ENCODE measurements at places on chromosomes 2 and 18.
A peak's percentile ranks its signal among the peaks of the same experiment; 100 is the strongest.

- DNase-seq: no peak
Observed at GRCh38 chr2:54038835-54039234, 68.0 kb upstream of the PSME4 start.

DNA sequence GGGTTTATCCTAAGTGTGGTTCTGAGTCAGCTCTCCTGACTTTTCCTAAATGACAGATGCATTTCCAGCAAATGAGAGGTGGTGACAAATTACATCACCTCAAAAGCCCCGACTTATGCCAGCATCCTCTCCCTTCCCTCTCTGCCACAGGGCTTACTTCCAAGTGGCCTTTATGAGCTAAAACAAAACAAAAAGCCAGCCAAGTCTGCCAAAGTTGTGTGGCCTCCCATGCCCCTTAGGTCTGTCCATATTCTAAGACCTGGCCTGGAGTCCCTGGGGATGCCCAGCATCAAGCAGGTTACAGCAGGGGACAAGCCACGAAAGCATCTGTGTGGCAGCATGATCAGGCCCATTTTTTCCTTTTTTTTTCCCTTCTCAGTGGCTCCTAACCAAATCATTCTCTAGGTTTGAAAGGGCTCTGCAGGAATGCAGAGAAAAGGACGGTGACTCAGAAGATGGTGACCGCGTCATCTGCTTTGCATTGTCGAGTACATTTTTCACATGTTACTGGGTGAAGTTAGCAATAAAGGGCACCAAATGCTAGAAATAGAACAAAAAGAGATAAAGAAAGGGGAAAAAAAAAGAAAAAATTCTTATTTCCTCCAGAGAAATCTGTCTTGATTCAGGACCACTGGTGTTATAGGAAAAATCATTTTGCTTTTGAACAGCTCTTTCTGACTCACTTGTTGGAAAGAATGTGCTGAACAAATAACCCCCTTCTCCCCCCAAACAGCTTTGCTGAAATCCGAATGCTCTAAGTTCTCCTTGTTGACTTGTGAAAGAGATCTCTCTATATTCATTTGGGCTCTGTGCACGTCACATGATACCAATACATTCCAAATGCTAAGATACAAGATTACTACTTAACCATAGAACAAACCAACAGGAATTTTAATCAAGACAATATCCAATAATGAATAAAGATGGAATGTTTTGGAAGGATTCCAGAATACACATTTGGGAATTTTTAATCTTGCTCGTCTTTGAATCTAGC, 178.7 kb downstream of the EN1 start:
- DNase-seq: no peak

DNA sequence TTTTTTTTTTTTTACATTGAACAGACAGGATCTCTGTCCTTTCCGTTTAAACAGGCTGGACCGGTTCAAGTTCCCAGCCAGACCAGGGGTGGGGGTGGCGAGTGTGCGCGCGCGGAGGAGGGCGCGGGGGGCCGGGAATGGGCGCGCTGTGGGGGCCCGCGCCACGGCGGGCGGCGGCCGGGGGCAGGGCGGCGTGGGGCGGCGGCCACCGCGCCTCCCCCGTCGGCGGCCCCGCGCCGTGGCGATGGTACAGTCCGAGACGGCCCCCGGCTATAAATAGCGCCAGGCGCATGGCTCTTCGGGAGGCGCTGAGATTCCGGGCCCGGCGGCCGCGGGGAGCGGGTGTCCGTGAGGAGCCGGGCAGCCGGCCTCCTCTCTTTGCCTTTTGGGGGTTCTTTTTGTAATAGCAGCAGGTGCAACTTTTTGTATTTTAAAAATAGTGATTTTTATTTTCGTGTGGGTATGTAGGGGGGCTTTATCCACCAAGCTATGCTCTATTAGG, 430 bp upstream of the CELF4 start:
- DNase-seq: peak; percentile 78

GRCh38 chr2:43482961-43483360, 112.9 kb downstream of the THADA start:
- DNase-seq: no peak

DNA sequence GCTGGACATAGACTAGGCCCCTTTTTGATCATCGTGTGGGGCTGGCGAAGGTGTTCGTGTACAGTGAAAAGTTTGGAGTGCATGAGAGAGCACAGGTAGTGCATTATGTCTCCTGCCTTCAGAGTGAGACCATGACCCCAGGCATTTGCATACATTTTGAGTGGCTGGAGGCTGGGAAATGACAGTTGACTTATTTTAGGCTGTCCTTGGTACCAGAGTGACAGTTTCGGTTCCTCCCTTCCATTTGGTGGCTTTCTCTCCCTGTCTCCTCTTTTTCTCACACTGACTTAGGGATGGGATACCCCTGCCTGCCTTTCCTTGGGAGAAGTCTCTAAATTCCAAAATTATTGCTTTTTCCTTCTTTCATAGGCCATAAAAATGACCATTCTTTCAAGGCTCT, 20.1 kb downstream of the SERPINB12 start:
- DNase-seq: no peak

DNA sequence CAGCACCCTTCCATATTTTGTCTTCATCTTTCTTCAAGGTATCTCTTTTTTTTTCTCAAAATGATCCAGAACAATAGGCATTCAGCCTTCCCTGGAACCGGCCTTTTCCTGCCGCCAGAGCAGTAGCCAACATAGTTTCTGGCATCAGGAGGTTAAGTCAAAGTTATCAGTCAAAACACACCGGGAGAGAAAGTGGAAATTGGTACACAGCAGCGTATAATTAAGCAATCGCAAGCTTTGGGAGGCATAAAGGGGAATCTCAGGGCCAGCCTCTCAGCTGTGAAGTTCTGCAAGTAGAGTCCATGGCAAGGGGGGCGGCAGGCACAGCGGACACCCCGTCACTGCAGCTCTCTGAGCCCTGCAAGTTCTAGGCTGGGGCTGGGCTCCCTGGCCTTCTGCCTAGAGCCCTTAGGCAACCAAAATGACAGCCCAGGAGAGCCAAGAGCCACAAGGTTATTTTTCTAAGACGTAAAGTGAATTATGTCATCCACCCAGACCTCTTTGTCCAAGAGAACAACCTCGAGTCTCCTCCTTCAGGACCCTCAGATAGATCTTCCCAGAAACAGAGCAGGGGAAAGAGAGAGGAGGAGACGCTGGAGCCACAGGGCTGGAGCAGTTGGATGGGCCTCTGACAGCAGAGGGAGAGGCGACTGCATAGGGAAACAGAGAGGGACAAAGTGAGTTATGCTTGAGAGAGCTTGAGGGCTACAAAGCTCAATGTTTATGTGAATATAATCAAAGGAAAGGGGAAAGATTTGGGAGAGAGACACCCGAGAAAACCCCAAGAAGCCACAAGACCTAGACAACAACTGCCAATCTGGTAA, 114.7 kb downstream of the BCL2L11 start:
- no peak for DNase-seq

GRCh38 chr2:233387225-233387624, 32.9 kb downstream of the DGKD start:
- no peak for DNase-seq

GRCh38 chr2:214836568-214836967, 27.1 kb upstream of the BARD1 start:
- no peak for DNase-seq

DNA sequence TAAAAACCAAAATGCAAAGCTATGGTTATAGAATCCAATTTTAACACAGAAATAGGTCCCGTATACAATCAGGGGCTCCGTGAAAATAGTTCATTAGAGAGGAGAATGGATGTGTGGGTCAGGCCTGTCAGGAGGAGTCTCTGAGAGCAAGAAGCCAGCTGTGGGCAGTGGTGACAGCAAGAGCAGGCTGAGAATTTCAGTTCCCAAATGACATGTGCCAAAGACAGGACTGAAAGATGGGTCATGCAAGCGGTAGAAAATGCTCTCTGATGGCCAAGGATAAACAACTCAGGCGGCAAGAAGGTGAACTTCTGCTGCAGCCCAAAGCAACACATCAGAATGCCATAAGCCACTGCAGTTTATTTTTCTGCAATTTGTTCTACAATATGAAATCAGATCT, 100.4 kb downstream of the CCDC141 start:
- no peak for DNase-seq

- no peak for DNase-seq
Observed at GRCh38 chr2:202682274-202682673, 47.5 kb downstream of the FAM117B start.

- DNase-seq: no peak
Observed at GRCh38 chr2:110637093-110637492, 40.8 kb downstream of the BUB1 start.

DNA sequence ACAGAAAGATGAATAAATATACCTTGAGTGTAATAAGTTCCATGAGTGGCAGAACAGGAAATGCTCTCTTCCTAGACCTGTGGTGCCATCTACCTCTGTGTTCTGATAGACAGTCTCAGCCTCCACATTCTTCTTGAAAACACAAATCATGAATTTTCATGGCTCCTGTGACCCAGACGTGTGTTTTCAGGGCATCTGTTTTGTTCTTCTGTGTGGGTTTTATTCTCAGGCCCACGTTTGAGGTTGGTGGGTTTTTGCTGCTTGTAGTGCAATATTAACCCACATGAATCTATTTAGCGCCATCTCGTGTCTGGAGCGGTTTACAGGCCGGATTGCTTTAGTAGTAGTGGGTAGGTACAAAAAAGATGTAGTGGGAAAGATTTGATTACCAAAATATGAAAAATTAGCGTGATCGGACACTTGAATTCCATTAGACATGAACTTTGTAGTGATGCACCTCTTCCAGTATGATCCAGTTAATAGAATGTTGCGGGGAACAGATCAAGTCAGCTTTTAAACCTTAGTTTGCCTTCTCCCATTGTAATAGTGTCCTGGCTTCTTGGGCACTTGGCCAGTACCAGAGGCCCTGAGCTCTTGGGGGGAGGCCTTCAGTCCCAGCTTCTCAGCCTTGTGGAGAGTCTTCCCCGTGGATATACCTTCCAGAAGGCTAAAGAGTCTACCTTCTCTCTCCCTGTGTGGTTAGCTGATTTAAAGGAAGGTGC, 256.5 kb downstream of the TPGS2 start:
- peak; percentile 53 for DNase-seq

GRCh38 chr2:109125593-109126500, 3.2 kb upstream of the SH3RF3 start:
- no peak for DNase-seq
